Immature natural killer cell (primary cell): ENCODE measurements at places on chromosomes 5 and 9.

GRCh38 chr5:170405817-170406216 lies 16.6 kb upstream of the KCNMB1 start:
- DNase-seq = no peak

DNA sequence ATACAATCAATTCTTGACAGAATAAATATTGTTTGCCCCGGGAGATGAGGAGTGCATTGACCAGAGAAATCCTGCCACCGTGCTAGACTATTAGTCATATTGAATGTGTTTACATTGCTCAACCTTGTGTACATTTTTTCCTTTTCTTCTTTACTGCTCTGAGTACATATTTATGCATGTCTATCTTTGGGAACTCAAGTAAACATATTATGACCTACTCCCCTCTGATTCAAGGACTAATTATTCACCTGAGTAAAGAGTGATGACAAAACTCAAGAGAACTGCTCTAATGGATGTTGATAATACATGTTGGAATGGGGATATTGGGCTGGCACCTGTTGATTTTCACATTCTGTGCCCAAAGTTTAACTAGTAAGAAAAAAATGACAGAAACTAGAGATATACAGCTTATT lies 3.9 kb upstream of the SPINK1 start:
- DNase-seq = no peak

DNA sequence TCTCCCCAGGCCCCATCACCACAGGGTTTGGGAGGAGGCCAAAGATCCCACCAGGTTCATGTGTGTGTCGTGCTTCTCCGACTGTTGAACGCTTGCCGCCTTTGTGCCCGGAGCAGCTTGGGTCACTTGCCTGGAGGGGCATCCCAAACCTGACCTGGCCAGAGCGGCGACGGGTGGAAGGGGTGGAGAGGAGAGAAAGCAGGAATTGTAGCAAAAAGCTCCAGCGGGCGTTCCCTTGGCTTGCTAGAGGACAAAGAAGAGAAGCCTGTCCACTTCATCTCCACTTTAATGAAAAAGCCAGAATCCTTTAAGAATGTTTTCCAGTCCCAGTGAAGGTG lies 2.9 kb upstream of the TRIM41 start:
- no peak for DNase-seq

- DNase-seq = no peak
These were observed 17.4 kb downstream of the PPP6C start for GRCh38 chr9:125172031-125172755.

GRCh38 chr5:145991044-145991575 lies 54.7 kb downstream of the SH3RF2 start:
- no peak for DNase-seq

DNA sequence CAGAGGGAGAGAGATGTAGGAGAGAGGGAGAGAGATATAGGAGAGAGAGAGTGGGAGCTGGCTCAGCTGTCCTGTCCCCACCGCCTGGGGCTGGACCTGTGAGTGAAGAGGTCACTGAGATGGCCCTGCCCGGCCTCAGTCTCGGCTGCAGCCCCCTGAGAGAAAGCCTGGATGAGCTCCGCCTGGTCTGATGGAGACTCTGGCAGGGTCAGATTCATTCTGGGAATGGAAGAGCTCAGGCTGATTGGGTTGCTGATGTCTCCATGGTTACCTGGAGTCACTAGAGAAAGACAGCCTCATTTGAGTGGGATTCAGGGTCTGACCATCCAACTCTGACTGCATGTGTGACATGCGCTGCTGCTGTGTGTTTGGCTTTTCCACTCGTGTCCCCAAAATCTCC lies 27.1 kb upstream of the SEMA4D start:
- DNase-seq = no peak

DNA sequence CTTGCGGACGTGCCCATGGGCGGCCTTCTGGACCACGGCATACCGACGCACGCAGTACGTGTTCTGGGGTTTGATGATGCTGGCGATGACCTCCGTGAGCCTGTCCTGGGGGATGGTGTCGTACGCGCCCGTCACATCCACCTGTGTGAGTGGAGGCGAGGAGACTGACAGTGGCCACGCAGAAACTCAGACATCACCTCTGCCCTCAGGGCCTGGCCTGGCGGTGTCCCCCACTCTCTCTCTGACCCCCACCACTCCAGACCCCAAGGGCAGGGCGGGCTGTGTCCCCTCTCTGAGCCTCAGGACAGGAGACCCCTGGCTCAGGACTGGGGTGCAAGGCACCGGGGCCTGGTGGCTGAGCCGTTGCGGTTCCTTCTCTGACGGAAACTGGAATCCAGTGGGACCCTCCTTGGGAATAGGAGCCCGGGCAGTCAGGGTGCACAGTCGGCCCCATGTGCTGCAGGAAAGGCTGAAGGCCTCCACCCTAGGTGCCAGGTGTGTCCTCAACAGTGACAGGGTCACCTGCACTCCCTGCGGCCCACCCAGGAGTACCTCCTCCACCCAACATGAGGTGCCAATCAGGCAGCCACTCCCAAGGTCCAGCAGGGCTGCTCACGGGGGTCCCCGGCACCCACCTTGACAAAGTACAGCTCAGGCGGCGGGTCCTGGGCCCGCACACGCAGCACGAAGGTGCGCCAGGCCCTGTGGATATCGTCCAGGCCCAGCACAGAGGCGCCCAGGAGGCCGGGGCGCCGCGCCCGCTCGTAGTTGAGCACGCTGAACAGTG lies 16.0 kb downstream of the TERT start:
- DNase-seq = no peak

DNA sequence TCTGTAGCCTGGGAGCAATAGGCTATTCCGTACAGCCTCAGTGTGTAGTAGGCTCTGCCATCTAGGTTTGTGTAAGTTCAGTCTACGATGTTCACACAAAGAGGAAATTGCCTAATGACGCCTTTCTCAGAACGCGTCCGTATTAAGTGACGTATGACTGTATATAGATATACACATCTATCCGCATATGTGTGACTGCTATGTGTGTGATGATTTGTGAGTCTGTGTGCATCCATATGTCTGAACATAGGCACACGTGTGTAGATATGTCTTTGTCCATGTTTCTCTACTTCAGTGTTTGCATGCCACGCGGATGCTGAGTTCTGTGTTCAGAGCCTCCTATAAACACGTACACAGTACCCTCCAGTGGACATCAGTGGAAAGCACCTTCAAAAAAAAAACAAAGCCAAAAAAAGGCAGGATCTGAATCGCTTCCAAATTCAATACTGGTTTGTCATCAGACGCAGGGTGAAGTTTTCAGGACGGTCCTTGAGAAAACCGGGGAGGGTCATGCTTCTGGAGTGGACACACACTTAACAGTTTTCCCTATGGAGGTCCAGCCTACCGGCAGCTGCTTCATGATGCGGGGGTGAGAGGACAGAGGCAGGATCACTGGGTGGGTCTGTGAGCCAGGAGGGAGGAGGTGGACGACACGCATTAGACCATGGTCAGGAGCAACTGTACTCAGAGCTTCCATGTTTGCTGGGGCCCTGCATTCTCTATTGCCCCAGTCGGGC lies 29.5 kb upstream of the ALDH1B1 start:
- DNase-seq = peak; percentile 7

DNA sequence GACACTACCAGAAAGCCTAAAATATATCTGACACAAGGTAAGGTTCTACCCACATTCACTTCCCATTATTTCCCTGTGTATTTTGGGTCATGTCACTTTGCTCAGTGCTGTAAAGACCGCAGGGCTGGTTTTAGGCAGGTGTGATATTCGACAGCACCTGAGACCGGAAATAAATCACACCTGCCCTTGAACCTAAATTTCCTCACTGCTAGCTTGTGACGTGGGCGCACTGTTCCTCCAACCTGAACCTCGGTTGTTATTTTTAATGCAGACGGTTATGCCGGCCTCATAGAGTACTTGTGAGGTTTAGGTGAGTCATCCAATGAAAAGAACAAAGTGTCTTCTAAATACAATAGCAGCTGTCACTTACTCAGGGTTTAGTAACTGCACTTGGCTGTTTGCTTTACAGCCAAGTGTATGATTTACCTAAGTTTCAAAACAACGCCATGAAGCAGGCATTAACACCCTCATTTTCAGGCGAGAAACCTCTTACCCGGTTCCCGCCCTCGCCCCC lies 20.7 kb upstream of the ZNF782 start:
- peak; percentile 11 for DNase-seq

- no peak for DNase-seq
These were observed 102.0 kb upstream of the SMC5 start for GRCh38 chr9:70156729-70157128.

GRCh38 chr9:88741335-88741734 lies 206.4 kb downstream of the NXNL2 start:
- DNase-seq = no peak

- no peak for DNase-seq
These were observed 242.9 kb upstream of the ZNF462 start for GRCh38 chr9:106620081-106620480.

DNA sequence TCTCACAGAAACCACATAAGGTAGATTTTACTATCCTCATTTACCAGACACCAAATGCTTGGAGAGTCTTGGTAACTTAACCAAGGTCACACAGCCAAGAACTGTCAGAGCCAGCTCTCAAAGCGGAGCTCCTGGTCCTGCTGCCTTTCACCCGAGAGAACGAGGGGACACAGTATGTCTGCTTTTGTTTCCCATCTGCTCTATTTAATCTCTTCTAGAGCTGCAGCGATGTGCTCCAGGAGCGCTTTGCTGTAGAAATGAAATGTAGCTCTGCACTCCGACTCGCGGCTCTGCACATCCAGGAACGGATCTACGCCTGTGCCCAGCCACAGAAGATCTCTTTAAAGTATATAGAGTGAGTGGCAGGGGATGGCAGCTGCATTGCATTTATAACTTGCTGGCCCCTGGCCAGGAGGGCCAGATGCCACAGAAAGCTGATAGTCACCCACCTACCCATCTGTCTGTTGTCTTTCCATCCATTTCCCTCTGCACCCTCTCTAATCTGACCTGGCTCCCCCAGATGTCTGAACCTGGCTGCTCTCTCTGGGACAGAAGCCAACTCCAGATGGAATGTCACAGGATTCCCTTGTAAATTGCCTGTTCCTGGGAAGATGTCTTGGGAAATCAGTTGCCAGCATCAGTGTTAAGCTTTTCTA lies 21.4 kb upstream of the TRMT10B start:
- DNase-seq = no peak

- no peak for DNase-seq
These were observed 1824.4 kb upstream of the CDH9 start for GRCh38 chr5:28862860-28863196.

GRCh38 chr9:1077616-1078015 lies 27.5 kb downstream of the DMRT2 start:
- DNase-seq = no peak

DNA sequence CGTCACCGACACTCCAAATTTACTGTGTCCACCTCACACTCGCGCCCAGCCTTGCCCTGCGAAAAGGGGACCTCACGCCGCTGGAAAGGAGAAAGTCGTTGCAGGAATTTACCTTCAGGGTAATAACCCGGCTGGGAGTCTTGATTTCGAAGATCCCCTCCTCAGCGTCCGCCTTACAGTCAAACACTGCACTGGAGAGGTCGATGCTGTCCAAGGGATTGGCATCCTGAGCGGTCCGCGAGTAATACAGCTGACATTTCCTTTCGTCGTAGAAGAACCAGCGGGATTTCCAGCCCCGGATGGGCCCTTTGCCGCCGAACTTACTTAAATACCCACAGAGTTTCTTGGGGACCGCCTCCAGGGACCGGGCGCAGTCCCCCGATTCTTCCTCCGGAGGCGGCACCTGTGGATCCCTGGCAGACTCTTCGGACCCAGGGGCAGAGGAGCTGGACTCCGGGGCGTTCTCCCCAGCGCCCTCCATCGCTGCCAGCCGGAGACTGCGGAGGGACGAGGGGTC lies 330 bp downstream of the TBC1D2 start:
- DNase-seq = no peak

DNA sequence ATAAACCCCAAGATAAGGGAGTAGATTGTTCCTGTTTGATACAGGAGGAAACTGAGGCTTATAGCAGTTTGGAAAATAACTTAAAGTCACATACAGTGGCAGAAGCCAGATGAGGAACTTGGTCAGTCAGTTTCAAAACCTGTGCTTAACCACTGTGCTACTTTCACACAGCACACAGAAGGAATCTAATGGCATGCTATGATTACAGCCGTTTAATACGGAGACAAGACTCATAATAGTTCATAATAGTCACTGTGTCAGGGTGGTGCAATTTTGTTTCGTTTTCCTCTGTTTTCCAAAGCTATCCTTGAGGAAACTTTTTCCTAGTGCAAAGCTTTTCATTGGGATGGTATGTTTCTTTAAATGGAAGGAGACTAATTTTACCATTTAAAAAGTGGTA lies 112.3 kb downstream of the GCNT1 start:
- no peak for DNase-seq

GRCh38 chr9:29866556-29866955 lies 2293.3 kb upstream of the C9orf72 start:
- DNase-seq = no peak

- DNase-seq = no peak
These were observed 21.7 kb downstream of the CDH10 start for GRCh38 chr5:24623031-24623430.

- DNase-seq = no peak
These were observed 147.1 kb downstream of the ZNF608 start for GRCh38 chr5:124599028-124599973.

- no peak for DNase-seq
These were observed 99.7 kb downstream of the PCSK5 start for GRCh38 chr9:75990156-75990555.

DNA sequence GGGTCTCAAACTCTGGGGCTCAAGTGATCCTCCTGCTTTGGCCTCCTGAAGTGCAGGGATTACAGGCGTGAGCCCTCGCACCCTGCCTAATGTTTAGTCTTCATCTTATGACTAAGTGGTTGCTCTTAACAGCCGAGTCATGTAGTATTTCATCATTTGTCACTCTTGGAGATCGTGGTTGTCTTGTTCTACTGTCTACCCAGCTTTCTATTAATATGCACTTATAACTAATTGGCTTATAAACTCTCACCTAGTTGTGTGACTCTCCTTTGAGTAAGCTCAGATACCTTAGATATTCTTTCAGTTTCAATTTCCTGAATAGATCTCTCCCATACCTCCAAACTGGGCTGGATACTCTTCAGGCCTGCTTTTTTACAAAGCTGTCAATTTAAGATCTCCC lies 19.9 kb downstream of the SLC44A1 start:
- no peak for DNase-seq

GRCh38 chr5:156991714-156992113 lies 28.7 kb upstream of the TIMD4 start:
- no peak for DNase-seq

DNA sequence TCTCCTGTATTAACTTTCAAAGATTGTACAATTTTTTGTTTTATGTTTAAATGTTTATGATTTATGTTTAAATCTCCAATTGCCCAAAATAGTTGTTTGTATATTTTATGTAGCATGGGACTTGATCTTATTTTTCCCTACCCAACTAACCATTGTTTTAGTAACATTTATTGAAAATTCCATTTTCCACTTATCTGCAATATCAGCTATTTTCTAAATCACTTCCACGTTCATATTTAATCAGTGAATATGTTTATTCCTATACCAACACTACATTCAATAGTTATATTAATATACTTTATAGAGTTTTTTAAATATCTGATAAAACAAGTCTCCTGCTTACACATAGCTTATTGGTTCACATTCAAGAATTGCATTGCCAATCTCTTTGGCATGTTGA lies 532.2 kb downstream of the CHSY3 start:
- no peak for DNase-seq
